ENCODE measurements at places on chromosomes 16 and 17. TPM values are rescaled to one million over a fixed set of nuclear protein-coding genes. Genes with fewer than 3 reads are reported as not detected.

MYCBPAP gene
- total RNA-seq = 7.7 TPM

CTRB2 gene
- not detected for total RNA-seq

CTNS gene
- 7.7 TPM for total RNA-seq

DNA sequence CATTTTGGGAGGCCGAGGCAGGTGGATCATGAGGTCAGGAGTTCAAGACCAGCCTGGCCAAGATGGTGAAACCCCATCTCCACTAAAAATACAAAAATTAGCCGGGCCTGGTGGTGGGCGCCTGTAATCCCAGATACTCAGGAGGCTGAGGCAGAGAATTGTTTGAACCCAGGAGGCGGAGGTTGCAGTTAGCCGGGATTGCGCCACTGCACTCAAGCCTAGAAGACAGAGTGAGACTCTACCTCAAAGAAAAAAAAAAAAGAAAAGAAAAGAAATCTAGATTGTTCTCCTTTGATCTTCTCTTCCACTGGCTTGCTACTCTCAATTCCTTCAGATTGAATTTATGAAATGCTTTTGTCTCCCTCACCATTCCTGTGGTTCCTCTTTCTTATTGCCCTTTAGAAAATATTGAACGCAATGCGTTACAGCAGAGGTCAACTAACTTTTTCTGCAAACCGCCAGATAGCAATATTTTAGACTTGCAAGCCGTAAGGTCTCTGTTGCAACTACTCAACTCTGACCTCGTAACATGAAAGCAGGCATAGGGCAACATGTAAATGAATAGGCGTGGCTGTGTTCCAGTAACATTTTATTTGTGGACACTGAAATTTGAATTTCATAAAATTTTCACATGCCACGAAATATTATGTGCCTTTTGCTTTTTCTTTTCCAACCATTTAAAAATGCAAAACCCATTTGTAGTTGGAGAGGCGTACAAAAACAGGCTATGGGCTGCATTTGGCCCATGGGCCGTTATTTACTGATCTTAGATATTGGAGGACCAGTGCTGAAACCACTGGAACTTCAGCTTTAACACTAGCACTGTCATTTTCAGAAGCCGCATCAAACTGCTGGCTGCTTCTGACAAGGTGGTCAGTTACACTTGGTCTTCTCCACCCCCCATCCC, 24.8 kb downstream of the PITPNC1 start:
- H3K4me1 ChIP-seq = peaks cover 73% of the 10 kb centered on the region
- peaks cover 32% of the 10 kb centered on the region for H3K36me3 ChIP-seq
- H3K27me3 ChIP-seq = no peaks in the 10 kb centered on the region
- peak overlapping the region; percentile 59 for H3K4me3 ChIP-seq
- peak overlapping the region; percentile 85 for H3K27ac ChIP-seq

DNA sequence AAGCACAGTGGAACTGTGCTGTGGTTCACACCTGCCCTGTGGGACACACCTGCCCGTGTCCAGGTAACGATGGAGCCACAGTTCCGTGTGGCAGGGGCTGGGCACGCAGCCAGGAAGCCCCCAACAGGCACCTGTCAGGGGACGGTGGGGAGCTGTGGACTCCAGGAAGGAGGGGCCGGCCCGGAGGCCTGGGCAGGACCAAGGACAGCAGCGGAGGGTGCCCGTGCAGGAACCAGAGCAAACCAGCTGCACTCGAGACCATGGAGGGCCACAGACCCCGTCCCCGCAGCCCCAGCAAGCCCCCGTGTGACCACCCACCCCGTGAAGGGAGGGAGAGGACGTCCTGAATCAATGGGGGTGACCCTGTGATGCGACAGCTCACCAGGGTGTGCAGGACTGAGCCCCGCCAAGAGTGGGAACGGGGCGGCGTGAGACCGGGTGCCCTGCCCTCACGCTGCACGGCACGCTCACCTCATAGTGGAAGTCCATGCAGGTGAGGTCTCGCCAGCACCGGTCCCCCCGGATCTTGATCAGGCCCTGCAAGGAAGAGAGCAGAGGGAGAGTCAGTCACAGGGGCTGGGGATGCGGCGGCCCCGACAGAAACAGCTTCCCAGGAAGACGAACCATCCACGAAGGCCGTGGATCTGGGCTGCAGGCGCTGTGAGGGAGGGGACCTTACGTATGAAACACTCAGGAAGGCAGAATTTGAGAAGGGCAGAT, 78.1 kb downstream of the LMF1 start:
- no peak overlapping the region for H3K27ac ChIP-seq
- H3K4me3 ChIP-seq = no peak overlapping the region
- DNase-seq = no peak
- H3K4me1 ChIP-seq = no peaks in the 10 kb centered on the region

DNA sequence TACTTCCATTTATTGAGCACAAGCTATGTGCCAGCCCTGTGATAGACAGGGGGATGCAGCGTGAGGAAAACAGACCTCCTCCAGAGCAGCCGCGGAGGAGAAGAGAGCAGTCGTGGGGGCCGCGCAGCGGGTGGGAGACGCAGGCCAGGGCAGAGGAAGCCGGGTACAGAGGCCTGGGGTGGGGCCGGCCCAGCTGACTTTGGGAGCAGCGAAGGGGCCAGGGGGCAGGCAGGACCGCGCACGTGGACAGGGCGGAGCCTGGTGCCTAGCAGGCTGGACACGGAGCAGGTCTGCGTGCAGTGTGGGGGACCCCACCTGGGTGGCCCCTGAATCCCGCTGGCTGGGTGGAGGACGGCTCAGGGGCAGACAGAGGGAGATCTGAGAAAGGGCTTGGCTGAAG, 46.2 kb downstream of the ZFPM1 start:
- H3K4me1 ChIP-seq = peaks cover 8% of the 10 kb centered on the region
- H3K36me3 ChIP-seq = peaks cover 4% of the 10 kb centered on the region
- no peaks in the 10 kb centered on the region for H3K27me3 ChIP-seq
- no peak for DNase-seq
- no peak overlapping the region for H3K4me3 ChIP-seq

- no peaks in the 10 kb centered on the region for H3K27me3 ChIP-seq
- H3K36me3 ChIP-seq = peaks cover 36% of the 10 kb centered on the region
- peaks cover 70% of the 10 kb centered on the region for H3K4me1 ChIP-seq
- peak; percentile 52 for DNase-seq
These were observed 26.5 kb downstream of the STAT3 start for GRCh38 chr17:42361781-42362186.

DNA sequence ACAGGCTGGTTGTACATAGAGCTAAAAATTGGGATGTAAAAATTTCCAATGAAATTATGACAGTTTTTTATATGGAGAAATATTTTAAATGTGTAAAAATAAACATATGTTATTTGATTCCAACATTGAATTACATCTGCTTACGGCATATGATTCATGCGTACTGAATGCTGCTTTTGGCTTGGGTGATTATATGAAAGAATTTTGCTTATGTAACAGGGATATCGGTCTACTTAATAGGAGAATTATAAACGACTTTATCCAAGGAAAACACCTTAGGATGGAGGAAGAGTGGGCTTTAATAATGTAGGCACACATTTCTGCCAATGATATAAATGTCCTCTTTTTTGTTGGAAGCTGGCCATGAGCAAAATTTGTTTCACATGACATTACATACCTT, 197.3 kb upstream of the GOT2 start:
- DNase-seq = no peak
- no peaks in the 10 kb centered on the region for H3K4me1 ChIP-seq
- H3K4me3 ChIP-seq = no peak overlapping the region
- H3K36me3 ChIP-seq = no peaks in the 10 kb centered on the region
- no peaks in the 10 kb centered on the region for H3K27me3 ChIP-seq
